ENCODE measurements at places on chromosomes 3 and 15. TPM values are rescaled to one million over a fixed set of nuclear protein-coding genes. Genes with fewer than 3 reads are reported as not detected.

DNA sequence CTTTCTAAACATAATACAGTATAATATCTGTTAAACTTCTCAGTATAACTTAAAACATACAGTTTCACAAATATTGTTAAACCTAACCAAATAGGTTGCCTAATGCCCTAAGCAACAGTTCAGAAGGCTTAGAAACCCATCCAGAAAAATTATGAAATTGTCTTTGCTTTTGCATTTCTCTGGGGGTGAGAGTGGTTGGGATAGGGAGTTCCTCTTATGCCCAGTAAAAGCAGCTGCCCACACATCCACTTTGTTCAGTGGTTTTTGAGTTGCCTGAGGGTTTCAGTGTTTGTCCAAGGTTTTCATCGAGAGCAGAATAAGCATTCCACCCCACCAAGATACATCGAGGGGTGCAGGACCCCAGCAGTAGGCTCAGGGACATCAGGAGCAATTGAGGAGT is 179.4 kb downstream of the CDIN1 start:
- no peak for DNase-seq

DNA sequence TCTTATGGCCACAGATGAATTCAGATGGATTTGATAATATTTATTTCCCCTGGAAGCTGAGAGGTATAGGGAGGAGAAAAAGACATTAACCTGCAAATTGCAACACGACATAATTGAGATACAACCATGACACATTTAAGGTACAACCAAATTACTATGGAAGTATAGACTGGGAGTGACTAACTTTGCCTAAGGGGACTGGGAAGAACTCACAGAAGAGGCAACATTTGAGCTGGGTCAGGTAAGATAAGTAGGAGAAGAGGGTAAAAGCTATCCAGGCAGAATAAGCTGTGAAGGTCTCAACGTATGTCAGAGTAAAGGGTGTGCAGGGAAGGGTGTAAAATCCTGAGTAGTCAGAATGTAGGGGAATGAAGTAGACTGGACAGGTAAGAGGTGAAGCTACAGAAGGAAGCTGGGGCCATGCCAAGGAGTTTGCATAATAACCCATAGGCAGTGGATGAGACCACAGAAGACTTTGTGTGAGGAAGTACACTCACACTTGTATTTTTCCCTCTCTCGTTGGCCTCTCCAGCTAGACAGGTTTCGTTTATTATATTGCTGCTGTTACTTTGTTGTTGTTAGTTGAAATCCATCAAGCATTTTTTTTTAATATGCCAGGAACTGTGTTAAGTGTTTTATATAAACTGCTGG is 28.0 kb upstream of the PTX3 start:
- no peak for DNase-seq

KBTBD13 gene
- not detected for total RNA-seq

- DNase-seq = no peak
Observed at GRCh38 chr3:139808201-139808600, 126.8 kb upstream of the CLSTN2 start.

GRCh38 chr15:72160696-72161245 is 36.8 kb downstream of the GRAMD2A start:
- no peak for DNase-seq

GRCh38 chr15:82999905-83000671 is 11.4 kb downstream of the C15orf40 start:
- DNase-seq = peak; percentile 74

DNA sequence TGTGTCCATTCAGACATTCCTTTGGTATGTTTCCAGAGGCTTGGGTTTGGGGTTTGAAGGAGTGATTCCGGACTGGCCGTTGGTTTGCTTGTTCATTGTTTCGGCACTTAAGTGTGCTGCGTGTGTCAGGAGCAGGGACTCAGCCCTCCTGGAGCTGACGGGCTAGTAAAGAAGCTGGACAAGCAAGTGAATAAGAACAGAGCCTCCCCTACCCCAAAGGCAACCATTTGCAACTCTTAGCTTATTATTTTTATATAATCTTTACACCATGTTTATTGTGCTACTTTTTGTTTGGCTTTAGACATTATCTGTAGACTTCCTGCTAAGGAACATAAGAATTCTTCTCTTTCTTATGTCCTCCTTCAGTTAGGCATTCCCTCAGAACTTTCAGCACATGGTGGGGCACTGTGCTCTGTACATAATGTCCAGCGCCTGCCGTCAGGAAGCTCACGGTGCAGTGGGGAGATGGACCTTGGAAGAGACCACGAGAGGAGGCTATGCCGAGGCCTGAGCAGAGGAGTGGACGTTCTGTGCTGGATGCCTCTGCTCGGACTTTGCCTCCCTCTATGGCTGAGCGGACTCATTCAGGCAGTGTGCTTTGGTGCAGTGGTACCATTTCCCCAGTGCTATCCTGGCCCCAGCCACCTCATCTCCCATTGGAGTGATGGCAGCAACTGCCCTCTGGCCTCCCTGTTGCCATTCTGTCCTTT is 65.4 kb downstream of the EEFSEC start:
- no peak for DNase-seq

- DNase-seq = peak; percentile 28
Observed at GRCh38 chr3:13788522-13789424, 91.1 kb downstream of the WNT7A start.

ZPLD1 gene
- not detected for total RNA-seq

DNA sequence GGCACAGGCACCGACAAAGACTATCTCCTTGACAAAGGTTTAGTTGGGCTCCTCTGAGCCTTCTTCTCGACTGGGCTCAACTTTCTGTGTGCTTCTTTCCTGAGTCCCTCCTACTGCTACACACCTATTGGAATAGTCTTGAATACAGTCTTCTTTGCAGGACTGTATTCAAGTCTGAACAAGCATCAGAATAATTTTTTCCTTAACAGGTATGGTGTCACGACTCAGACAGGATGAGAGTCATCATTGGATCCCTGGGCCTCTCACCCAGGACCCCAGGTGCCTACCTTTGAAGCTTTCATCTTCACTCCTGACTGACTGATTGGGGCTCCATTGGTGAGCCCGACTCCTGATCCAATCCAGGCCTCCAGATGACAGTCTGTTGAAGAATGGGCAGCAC is 66.3 kb downstream of the CRYGS start:
- no peak for DNase-seq

DNA sequence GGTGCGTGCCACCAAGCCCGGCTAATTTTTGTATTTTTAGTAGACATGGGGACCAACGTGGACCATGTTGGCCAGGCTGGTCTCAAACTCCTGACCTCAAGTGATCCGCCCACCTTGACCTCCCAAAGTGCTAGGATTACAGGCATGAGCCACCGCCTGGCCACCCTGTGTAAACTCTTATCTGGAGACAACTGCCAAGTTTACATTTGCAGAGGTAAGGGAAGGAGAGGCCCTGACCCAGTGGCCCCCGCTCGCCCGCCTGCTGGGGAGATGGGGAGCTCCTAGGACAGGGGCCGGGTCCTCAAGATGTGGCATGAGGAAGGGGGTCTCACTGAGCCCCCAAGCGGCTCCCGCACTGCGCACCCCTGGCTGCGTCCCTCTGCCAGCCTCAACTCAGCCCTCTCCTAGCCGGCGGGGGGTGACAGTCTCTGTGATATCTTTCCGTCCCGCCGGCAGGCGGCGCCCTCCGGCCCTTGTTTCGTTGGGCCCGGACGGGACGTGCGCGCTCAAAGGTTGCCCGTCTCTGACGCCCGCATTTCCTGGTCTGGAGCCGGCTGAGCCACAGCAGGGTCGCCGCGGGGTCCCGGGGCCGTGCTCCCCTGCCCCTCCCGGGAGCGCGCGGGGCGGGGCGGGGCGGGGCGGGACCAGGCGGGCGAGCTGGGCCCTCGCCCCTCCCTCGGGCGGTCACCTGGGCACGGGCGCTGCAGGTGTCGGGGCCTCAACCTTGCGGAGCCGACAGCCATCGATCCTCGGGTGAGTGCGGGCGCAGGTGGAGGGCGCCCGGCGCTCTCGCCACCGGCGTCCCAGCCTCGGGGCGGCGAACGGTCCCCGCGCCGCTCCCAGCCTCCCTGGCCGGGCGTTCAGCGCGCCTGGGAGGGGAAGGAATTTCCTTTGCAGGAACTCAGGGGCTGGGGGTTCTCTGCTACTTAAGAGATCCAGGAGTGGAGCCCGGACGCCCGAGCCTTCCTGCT is at the start of gene GPR160:
TSS of gene GPR160 (plus strand) at position 533 of the 971 bp plus-strand sequence. CDS start 45,978 bp downstream, outside the sequence.
- peak; percentile 31 for DNase-seq

AGBL1 gene
- total RNA-seq = not detected

- no peak for DNase-seq
Observed at GRCh38 chr3:190853464-190853863, 9.0 kb downstream of the GMNC start.

DNA sequence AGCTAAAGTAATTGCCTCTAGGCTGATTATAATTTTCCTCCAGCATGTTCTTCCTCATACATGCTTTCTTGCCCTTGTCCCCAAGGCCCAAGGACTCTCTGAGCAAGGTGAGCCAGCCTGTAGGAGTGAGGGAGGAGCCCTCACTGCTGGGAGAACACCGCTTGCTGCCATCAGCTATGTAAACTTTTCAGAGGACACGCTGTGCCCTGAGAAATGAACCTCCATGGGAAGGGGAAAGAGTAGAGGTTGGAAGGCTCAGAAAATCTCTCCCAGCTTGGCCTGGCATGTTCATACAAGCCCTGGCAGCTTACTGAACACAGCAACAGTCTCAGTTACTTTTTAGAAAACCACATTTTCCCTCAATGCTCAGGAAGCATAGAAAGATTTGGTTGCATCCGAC is 103.0 kb upstream of the SLC24A5 start:
- no peak for DNase-seq

ZNF80 gene
- total RNA-seq = not detected

- no peak for DNase-seq
Observed at GRCh38 chr3:53618936-53619335, 124.5 kb downstream of the CACNA1D start.

MUC4 gene
- total RNA-seq = not detected

DNA sequence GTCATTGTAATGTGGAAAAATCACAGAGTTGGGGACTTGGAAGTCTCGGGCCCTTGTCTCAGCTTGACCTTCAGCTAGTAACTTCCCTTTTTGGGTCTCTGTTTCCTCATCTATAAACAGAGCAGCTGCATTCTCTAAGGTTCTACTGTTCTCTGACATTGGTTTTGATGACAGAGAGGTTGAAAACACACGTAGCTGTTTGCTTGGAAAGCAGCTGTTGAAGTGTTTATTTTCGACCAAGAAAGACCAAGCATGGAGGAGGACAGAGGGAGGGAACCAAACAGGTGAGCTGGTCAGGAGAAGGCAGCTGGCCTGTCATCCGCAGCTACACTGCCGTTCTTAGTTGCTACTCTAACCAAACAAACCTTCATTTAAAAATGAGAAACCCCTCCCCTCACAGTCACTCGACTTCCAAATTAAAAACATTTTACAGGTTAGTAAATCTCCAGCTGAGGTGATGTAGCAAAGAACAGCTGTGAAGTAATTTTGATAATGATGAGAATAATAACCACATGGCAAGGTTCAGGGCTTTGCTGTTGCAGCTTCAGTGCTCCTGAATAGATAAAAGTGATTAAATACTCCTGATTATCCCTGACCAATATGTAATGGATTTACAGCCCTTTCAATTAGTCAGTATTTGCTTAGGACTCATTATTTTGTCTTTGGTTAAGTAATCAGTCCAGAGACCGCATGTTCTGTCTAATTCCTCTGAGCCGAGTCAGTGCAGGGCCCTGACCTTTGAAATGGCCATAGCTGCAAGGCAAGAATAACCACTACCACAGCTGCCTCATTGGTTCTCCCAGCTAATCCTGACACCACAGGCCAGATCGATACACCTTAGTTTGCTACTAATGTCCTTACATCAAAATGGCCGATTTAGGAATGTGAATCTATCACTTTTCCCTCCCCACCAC is 65.3 kb downstream of the MEIS2 start:
- peak; percentile 30 for DNase-seq

UROC1 gene
- total RNA-seq = not detected

IQCH gene
- total RNA-seq = 7.0 TPM

DNA sequence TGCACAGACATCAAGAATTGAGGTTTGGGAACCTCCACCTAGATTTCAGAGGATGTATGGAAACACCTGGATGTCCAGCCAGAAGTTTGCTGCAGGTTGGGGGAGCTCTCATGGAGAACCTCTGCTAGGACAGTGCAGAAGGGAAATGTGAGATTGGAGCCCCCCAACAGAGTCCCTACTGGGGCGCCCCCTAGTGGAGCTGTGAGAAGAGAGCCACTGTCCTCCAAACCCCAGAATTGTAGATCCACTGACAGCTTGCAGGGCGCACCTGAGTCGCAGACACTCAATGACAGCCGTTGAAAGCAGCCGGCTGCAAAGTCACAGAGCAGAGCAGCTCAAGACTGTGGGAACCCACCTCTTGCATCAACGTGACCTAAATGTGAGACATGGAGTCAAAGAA is 34.6 kb upstream of the EPHA6 start:
- no peak for DNase-seq

GRCh38 chr15:72113347-72114031 is 4.5 kb downstream of the MYO9A start:
- DNase-seq = no peak

GRCh38 chr3:143751643-143752178 is 96.6 kb downstream of the SLC9A9 start:
- no peak for DNase-seq

DNA sequence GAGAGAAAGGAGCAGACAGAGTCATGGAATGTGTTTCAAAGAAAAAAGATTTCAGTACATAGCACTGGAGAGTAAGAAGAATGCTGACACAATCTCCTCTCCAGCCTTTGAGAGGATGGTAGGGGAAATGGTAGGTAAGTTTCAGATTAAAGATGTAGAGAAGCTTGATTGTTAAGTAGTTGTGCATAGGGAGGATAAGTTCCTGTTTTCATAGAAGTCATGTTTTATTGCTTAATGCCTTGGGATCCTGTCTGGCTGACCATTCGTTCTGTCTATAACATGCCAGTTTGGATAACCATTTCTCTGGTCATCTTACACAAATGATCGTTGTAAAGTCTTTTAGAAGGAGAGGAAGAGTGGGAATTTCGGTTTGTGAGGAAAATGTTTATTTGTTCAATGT is 95.7 kb upstream of the IGSF10 start:
- DNase-seq = no peak

DNA sequence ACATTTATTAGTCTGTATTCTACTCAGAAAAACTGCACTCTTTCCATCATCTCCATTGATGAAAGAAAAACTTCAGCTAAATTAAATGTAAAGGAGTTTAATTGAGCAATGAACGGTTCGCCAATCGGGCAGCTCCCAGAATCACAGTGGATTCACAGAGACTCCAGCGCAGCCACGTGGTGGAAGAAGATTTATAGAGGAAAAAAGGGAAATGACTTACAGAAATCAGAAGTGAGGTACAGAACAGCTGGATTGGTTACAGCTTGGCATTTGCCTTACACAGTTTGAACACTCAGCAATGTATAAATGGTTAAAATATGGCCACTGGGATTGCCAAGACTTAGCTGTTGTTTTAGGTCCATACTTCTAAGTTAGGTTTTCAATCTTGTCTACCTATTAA is 2.8 kb upstream of the SUCLG2 start:
- DNase-seq = no peak

DNA sequence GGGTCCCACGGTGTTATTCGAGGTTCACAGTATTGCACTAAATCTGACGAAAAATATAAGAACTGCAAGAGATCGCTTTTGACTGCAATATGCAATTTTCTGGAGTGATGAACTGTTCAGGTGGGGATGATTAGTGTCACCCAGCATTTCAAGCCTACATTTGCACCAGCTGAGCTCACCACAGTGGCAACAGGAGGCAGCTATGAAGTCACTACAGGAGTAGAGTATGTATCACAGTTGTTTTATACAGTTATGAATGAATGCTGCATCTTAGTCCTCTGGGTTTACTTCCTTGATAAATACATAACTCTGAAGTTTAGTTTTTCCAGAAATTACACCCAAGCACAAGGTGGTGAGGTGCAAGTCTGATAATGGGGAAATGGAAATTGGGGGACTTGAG is 69.6 kb downstream of the CHSY1 start:
- no peak for DNase-seq

- peak; percentile 93 for DNase-seq
Observed at GRCh38 chr3:143146486-143147274, 27.1 kb downstream of the CHST2 start.

SNTN gene
- not detected for total RNA-seq
